GM04504 (cell line): ENCODE measurements at places on chromosomes 5 and 9.
A peak's percentile ranks its signal among the peaks of the same experiment; 100 is the strongest.

GRCh38 chr5:122736086-122736845 lies 38.6 kb upstream of the SNX2 start:
- no peak for DNase-seq

DNA sequence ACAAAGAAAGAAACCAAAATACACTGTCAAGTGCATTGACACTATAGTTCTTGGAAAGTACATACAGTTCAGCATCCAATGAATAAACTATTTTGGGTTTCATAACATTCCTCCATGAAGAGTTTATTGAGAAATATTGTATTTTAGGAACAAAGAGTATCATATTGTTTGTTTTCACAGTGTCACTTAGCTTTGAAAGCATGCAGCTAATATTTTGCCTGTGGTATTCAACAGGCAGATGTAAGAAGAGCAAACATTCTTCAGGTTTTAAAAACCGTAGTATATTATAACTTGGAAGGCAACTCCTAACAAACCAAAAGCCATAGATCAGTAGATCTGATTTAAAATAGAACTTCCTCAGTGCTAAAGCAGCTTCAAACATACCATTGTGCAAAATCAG lies 4.5 kb downstream of the PRELID2 start:
- DNase-seq: peak; percentile 15

DNA sequence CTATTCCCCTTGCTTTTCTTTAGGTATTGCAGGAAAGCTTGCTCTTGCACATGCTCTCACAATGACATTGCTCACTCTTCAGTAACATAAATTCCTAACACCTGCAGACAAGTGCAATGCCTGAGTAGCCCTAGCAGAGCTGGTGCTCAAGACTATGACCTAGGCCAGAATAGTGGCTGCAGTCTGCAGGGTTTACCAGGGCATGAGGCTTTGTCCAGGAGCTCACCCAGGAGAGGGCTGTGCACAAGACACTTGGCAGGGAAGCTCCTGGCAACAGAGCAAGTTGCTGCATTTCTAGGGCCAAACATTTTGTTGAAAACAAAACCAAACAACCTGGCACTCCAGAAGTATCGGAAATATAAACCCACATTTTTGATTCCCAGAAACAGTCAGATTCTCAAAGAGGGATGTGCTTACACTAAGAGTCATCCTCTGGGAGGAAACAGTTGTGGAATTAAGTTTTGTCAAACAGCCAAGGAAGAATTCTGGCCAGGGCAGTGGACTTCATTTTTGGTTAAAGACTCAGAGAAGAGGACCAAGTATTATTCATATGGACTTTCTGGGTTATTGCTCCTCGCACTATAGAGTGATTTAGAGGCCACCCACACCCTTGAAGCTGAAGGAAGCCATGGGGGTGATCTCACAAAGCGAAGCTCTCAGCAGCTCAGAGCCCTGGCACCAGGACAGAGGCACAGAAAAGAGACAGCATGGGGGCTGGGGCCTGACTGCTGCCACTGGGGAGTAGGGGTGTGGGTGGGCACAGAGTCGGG lies 44.9 kb downstream of the MACROH2A1 start:
- peak; percentile 96 for DNase-seq

GRCh38 chr5:154737667-154738320 lies 17.4 kb upstream of the LARP1 start:
- no peak for DNase-seq

DNA sequence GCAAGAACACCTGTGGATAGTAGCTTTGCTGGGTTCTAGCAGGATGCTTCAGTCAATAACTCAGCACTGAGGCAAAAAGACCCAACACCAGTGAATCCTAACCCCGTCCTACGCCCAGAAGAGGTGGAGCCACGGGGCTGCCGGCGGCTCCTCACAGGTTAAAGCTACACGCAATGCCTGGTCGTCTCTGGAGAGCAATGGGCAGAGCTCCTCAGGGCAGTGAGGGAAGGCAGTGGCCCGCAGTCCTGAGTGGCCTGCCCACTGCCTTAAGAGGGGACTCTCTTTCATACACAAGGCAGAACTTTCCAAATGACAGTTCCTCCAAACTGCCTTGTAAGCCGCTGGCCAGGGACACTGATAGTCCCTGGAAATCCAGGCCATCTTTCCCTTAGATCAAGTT lies 244.2 kb upstream of the IRX2 start:
- DNase-seq: no peak

- no peak for DNase-seq
These were observed 24.6 kb downstream of the NR2F1 start for GRCh38 chr5:93607367-93608258.

GRCh38 chr5:1510631-1511030 lies 13.1 kb downstream of the LPCAT1 start:
- DNase-seq: no peak

GRCh38 chr5:54226215-54226614 lies 84.2 kb downstream of the ARL15 start:
- no peak for DNase-seq

DNA sequence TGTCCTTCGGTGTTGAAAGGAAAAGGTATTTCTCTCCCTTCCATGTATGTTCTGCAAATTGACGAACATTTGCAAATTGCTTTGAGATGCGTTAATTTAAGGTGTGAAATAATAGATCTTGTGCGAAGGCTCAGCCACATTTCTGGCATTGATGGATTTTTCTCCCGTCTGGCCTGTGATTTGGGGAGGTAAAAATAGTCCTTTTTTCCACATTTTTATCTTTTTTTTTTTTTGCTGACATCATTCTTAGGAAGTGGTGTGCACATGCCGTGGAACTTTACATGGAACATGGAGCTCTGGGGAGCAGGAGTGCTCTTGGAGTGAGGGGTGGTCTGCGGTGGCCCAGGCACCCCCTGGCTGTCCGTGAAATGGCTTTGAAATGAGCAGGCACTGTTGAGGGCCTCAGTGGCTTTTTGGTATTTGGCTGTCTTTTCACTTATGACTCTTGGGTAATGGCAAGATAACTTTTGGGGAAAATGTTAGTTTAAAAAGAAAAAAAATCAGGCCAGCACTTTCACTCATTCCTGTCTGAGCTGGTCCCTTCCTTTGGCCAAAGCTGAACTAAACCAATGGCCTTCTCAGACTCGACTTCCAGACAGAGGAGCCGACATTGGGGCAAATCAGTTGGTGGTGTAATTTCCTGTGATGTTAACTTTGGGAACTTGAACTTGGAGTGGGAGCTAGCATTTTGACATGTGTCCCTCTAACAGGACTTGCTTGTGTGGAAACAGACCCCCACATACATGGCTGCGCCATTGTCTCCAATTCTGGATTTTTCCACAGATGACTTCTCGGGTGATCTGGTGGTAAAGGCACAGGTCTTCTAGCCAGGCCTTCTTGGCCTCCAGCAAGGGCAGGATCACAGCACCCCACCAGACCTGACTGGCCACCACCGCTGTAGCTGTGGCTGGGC lies 4.2 kb downstream of the NEK6 start:
- DNase-seq: no peak

DNA sequence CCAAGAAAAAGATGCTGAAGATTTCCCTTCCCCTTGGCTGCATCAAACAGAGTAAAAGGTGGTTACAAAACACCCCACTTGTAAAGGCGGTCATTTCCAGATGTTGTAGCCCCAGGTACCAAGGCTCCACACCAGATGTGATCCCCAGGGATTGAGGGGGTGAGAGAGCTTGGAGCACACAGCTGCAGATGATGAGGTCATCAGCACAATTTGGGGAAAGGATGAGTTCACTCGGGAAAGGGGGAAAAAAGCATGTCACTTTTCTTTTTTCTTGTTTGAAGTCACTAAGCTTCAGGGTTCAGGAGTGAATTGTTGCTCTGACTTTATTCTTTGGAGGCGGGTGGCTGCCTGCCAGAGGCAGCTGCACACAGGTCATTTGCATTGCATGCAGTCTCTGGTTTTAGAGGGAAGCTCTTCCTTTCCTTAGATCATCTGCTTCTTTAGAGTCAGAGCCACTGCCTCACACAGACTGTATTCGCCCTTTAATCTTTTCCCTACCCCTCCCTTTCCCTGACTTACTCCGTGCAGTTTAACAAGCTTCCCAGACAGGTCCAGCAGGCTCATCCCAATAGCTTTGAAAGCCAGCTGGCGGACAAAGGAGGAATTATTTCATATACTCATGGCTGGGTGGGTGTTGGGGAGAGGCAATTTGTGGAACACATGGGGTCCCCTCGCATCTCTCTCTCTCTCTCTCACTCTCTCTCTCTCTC lies 409.3 kb upstream of the SLC24A2 start:
- no peak for DNase-seq

GRCh38 chr9:84153885-84154284 lies 173.3 kb downstream of the RMI1 start:
- DNase-seq: no peak

GRCh38 chr9:76932757-76933156 lies 26.8 kb upstream of the PRUNE2 start:
- DNase-seq: peak; percentile 5

- no peak for DNase-seq
These were observed 8.8 kb downstream of the FAM200C start for GRCh38 chr5:160390787-160391696.

DNA sequence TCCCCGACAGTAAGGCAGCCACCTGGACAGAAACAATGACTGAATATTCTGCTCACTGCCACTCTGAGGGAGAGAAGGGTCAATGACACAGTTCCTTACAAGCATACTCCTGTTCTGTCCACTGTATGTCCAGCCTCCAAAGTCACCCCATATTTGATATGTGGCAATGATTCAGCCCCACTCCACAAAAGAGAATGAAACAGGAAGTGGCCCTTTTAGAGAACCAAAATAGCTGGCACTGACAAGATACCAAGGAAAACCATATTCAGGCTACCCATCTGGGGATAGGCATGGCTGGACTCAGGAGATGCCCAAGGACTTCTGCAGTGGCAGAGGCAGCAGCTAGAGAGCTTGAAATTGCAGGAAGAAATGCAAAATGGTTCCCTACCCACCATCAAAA lies 12.8 kb upstream of the GFRA3 start:
- no peak for DNase-seq

- no peak for DNase-seq
These were observed 45.4 kb upstream of the LIFR start for GRCh38 chr5:38601863-38602298.

DNA sequence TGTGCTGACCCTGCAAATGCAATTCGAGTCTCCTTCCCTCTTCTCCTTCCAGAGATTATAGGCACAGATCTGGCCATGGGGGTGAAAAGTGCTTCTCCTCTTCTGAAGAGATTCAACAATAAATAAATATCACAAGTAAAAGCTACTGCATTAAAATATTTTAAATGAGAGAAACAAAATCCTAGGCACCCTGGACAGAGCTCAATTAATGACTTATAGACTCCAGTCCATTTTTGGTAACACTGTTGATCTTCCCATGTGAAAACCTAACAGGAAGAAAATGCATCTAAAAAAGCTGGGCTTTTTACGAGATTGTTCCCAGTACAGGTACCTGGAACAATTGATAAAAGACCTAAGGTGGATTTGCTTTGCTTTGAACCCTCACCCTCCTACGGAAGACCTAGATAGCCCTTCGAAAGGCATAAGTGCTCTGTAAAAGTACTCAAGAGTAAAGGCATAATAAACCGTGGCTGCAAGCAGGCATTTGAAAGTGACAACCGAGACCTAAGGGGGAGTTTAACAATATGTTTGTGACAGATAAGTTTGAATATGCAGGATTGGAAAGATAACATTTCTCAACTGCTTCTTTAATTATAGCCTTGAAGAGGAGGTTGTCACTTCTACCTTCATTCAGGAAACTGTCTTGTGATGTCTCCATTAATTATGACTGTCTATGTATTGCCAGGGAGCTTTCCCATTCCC lies 29.4 kb upstream of the MED10 start:
- no peak for DNase-seq

DNA sequence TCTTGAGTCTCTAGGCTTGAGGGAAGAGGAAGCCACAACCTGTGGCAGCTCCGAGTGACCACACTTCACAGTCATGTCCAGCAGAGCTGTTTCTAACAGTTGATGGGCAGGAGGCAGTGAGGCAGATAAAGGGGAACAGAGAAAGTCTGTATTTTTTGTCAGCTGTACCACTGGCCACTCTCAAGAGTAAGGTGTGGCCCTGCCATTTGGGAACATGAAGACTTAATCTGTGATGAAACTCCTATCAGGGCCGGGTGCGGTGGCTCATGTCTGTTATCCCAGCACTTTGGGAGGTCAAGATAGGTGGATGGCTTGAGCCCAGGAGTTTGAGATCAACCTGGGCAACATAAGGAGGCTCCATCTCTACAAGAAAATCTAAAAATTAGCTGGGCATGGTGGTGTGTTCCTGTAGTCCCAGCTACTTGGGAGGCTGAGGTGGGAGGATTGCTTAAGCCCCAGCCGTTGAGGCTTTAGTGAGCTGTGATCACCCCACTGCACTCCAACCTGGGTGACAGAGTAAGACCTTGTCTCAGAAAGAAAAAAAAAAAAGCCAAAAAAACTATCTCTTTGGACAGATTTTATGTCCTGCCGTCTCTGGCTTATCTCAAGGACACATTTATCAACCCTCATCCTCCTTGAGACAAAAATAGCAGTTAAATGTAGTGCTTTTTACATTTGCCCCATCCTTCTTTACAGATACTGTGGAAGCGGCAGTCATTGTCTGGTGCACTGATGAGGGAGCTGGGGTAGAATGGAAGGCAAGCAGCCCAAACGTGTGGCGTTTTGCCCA lies 11.9 kb upstream of the COL15A1 start:
- DNase-seq: no peak

DNA sequence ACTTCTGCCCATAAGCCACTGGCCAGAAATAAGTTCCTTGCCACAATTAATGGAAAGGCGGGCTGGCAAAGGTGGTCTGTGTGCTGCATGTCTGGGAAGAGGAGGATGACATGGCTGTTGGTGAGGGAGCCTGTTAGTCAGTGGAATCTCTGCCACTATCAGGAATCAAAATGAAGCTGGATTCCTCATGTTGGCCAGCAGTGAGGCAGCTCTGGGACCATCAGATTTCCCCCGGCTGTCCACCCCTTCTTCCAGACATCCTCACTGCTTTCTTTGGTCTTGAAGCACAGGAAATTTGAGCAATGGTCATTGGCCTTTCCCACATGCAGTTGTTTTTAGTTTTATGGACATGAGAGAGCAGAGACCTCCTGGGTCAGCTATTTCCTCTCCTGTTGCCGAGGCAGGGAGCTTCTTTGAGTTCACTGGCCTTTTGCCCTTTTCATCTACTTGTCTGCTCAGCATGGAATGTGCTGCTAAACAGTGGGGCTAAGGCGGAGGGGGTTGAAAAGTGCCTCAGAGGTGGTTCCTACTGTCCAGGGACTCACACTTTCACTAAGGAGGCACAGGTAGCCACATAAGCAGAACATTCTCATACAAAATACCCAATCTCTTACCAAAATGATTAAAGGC lies 34.8 kb upstream of the NEURL1B start:
- no peak for DNase-seq

- DNase-seq: peak; percentile 71
These were observed 172.3 kb downstream of the PDZD2 start for GRCh38 chr5:31811210-31811609.

- no peak for DNase-seq
These were observed 60.8 kb downstream of the MEGF10 start for GRCh38 chr5:127351418-127351817.

DNA sequence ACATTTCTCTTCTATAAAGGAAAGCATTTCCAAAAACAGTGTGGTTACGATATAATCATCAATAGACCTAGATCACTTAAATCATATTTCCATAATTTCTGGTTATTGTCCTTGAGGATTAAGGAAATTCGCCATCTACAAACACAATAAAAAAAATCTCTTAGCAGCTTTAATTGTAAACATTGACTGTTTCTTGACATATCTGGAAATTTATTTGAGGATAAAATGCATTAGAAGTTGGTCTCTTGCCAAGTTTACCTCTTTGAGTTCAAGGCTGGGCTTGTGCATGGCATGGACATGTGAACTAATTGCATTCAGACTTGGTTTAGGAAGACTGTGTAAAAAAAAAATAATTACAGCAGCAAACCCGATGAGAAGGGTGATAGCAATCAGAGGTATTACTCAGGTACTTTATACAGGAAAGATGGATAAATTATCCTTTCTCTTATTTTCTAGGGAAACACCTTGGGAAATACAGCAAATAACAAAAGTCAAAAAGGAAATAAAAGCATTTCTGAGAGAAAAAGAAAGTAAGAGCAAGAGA lies 237.9 kb downstream of the SLF1 start:
- no peak for DNase-seq
